Thyroid gland (tissue), 4 donors: ENCODE measurements at places on chromosomes 12 and 14.

GRCh38 chr12:93201990-93202389, 175.7 kb upstream of the NUDT4 start:
- DNase-seq = no peak

GRCh38 chr14:90521084-90521929, 124.5 kb downstream of the CALM1 start:
- DNase-seq = peak; percentile 94

- DNase-seq = peak; percentile 43
Observed at GRCh38 chr14:85528080-85528896, 1.7 kb upstream of the FLRT2 start.

DNA sequence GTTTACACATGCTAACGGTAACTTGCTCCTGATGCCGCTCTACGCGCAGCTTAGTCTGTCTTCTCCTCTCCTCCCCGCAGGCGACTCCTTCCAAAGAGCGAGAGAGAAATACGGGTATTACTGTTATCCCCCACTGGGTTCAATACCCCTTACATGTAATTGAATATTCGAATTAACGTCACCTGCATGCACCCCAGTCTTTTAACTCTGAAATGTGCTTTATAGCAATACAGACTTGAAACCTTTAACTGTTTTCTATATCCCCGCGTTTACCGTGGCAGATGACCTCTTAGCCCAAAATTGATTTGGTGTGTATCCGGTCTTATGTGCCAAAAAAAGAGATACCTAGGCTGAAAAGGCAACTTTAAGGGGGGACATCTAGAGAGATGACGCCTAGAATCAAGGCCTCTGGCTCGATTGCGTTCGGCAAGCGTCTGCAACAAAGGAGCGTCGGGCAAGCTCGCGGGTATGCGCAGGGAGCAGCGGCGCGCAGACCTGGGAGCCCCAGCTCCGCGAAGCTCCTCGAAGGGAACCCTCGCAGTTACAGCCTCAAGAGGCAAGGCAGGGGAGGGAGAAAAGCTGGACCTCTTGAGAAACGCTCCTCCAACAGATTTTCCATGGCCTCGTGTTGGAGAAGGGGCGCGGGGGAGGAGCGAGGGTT, 6.8 kb upstream of the FOXG1 start:
- DNase-seq = no peak

DNA sequence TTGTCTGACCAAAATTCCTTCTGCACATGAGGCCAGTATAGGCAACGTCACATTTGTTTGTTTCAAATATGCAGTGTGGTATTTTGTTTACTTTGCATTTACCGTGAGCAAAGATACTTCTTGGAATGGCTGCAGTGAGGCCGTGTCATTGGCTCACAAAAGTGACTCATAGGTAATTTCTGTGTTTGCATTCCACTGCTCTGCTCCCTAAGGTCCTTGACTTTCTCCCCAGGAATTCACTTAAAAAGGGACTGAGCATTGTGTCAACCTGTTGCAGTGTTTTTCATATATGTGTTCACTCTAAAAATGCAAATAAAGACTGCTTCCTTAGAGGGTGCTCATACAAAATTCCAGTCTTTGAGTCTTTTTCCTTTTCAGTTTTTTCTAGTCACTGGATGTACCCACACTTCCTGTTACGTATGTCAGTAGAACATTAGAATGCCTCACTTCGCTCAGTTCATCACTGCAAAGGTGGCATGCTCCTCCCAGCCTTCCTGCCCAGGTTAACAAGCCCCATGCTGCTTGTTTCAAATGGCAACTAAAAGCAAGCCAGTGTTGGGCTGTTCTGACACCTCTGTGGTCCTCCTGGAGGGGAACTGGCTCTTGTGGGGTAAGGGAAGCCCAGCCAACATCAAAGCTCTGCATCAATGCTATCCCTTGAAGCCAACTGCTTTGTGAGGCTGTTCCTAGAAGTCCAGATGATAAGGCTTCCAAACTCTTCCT, 9.1 kb downstream of the C12orf76 start:
- DNase-seq = peak; percentile 69

DNA sequence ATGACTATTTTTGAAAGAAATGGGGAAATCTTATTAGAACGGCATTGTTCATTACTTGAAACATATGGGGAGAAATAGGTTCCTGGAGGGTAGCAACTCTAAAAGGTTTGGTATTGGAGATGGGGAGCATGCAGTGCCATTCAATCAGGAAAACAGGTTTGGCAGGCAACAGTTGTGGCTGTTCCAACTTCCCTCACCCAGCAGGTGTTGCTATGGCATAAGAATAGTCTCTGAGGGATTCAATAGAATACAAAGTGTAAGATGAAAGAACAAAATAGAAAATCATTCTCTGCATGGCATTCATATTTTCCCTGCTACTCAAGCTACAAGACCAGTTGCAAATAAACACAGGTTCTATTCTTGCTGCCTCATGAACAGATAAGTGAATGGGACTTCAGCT, 393.3 kb upstream of the RPL10L start:
- DNase-seq = no peak

DNA sequence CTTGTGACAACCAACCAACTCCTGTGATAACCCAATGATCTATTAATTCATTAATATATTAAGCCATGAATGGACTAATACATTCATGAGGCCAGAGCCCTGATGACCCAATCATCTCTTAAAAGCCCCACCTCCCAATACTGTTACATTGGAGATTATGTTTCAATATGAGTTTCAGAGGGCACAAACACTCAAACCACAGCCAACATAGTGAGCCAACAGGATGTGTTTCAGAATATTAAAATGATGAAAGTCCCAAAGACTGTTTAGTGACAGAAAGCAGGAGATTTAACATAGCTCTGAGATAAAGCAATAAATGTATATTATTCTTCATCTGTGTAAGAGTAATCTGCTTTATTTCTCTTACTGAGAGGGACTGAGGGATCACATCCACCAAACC, 71.7 kb downstream of the PTPRO start:
- no peak for DNase-seq

- DNase-seq = peak; percentile 93
Observed at GRCh38 chr14:36661506-36662257, at the start of gene PAX9. PAX9 (plus strand) TSS chr14:36661860; CDS start chr14:36662090, 230 bp downstream.

- DNase-seq = no peak
Observed at GRCh38 chr14:22997676-22998323, 12.1 kb downstream of the C14orf93 start.

GRCh38 chr12:76554405-76555230, 5.0 kb downstream of the OSBPL8 start:
- DNase-seq = no peak

DNA sequence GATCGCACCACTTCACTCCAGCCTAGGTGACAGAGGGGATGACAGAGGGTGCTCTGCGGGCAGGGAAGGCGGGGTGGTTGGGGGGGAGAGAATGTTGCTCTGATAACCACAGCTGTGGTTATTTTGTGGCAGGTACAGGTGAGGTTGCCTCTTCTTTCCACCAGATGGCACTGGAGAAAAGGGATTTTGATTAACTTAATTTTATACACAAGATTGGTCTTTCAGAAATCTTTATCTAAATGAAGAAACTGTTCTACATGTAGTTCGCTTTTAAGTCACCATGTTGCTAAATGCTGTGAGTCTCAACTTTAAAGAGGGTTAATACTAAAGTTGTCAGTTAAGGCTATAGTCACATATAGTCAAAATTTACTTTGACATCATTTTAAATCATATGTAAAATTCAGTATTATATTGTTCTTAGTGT, 25.7 kb downstream of the FGF23 start:
- DNase-seq = no peak

GRCh38 chr14:106586098-106586704, 1059.8 kb downstream of the TMEM121 start:
- no peak for DNase-seq

GRCh38 chr12:72388322-72388721, 116.2 kb downstream of the TRHDE start:
- DNase-seq = no peak

DNA sequence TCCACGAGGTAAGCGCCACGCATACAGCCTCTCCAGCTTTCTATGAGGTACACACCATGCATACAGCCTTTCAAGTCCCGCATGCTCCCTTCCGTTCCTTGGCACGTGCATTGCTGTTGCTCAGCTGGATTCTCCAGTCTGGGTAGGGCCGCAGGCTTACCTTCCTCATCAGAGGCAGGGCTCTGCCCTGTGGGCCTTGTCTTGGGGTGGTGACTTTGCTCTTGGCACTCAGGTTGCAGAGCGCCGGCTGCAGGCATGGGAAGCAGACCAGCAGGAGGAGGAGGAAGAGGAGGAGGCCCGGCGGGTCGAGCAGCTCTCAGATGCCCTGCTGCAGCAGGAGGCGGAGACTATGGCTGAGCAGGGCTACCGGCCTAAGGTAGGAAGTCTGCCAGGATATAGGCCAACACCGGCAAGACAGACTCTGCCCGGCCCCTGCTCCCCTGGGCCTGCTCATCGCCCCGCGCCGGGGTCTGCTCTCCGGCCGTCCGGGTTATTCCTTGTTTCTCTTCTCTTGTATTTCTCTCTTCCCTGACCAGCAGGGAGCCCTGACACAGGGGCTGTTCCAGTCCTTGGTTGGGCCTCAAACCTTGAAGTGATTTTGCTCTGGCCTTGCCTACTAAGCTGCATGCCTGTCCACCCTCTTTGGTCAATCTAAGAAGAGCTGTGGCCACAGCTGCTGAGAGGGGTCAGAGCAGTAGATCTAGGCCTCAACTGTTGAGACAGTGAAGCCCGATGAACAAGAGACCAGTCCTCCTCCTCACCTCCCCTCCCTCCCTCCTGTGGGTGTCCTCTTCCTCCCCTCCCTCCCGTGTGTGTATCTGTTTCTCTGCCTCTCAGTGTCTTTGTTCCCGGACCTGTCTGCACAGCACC, 15.3 kb downstream of the TCHP start:
- DNase-seq = no peak

DNA sequence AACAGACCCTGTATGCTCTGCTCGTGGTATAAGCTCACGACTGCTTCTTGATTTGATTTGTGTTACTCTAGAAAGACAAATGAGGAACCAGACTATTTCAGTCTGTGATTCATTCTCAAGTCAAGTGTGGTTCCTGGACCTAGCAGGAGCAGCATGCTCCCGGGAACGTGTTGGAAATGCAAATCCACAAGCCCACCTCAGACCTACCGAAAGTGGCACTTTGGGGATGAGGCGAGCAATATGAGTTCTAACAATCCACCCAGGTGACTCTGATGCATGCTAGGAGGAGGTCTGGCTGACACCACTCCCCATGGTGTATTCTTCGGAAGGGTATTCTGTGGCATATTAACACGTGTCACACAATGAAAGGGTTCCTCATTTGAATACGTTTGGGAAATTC, 59.5 kb upstream of the TMX1 start:
- no peak for DNase-seq

DNA sequence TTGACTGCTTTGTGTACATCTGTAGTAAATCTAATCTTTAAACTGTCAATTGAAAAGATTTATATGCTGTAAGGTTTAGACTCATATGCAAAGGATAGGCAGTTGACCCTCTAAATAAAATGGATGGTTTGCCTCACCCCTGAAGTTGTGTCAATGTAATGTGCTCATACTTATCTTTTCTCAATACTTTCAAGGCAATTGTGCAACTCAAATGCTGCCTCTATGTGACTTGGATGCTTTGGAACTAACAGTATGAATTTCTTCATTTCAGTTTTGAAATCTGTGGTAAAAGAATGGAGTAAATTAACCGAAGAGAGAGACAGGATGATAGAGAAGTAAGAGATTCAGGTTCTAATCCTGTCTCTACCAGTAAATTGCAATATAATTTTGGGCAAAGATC, 9.7 kb downstream of the PDE6H start:
- DNase-seq = no peak

DNA sequence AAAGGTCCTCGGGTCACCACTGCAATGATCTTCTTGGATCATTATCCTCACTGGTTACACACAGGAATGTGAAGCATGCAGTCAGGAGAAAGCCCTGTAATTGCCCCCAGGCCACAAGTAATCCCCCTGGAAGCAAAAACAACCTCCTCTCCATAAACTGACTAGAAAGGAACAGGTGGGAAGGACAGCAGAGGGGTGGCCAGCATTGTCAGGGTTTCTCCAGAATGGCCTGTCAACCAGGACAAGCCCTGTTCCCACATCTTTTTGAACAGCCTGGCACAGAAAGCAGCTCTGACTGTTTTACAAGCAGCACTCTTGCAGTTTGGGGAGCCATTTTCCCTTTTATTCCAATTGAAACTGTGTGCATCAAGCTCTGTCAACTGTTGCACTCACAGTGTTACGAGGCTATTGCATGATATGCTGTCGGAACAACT, 36.1 kb downstream of the TMCC3 start:
- peak; percentile 14 for DNase-seq

- DNase-seq = no peak
Observed at GRCh38 chr12:10395390-10395998, 5.7 kb upstream of the KLRK1 start.

DNA sequence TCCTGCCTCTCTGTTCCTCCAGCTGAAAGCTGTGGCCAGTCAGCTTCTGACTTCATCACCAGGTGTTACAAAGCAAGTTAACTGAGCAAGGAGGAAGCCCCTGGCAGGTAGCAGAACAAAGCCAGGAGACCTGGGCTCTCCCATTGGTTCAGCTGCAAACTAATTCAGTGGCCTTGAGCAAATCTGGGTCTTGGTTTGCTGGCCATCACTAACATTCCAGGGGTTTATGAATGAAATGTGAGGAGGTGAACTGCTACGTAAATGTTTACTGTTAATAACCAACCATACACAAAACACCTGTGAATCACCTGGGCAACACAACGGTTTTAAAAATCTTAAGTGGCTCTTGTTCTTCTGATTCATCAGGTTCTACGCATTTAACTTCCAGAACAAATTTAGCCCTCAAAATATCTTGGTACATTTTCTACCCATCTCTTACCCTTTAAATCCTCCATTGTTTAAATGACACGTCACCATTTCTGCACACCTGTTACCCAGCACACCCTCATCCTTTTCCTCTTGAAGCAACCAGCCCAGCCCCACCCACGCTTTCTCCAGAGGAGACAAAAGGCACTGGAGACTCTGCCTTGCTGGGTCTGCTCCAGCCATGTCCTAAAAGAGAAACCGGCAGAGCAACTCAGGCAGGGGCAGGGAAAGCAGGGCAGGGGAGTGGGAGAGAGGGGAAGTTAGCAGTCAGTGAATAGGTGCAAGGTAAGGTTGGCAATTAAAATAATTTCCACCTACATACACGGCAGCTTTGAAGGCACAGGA, 49.3 kb upstream of the TSPAN11 start:
- peak; percentile 30 for DNase-seq

DNA sequence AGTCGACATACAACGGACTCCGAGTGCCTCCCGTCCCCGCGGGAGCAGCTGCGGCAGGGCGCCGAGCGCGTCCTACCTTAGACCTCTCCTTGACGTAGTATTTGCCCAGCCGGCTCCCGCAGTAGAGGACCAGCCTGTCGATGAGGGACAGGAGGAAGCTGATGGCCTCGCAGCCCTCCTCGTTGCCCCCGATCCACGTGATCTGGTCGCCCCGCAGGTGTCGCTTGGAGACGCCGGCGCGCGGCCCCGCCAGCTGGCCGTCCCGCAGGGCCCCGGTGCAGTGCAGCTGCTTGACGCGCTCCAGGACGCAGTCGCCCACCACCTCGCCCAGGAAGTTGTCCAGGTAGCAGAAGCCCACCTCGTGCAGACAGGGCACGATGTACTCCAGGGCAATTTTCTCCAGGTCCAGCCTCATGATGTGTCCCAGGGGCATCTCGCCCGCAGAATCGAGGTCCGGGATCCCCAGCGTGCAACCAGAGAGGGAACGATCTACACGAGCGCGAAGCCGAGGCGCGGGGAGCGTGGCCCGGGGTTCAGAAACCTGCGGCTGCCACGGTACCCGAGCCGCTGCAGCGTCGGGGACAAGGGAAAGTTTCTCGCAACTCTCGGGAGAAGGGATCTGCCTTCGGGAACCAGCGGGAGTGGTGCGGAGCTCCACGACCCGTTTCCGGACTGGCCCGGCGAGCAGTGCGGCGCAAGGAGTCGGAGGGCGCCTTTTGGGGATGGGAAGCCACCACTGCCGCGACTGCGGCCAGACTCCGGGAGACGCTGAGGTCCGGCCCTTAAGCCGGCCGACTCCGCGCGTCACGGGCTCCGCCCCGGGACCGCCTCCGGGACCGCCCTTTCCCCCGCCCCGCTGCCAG, at the start of gene EGLN3:
TSS of gene EGLN3 (minus strand) at position 755 of the 863 bp plus-strand sequence. CDS start at position 433, 322 bp downstream.
- peak; percentile 88 for DNase-seq
